NCI-H446 (cell line): ENCODE measurements at places on chromosomes 2 and 18.

DNA sequence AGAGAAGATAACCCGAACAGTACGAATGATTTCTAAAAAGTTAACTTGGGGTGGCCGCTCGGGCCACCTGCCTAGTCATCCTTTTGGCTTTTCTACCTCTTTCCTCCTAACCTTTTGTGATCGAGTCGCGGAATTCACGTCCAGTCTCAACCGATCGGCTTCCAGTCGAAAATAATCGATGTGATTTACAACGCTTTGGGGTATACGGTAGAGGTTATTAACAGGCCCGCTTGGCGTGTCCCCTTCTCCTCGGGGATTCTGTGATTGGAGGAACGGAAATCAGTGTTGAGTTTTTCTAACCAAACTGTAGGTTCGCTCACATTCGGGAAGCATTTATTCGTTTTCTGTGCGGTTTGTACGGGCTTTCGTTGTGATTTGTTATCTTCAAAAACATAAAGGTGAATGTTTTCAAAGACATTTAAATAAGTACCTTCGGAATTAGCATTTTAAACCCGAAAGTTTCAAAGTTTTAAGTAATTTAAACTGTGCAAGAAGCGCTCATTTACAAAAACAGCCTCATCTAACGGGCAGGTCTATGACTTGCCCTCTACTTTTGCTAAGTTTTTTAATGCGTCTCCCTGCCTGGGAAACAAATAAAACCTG is 588 bp upstream of the FOXI3 start:
- no peak for DNase-seq

- no peak for DNase-seq
Measured at GRCh38 chr2:157376041-157376440, 50.4 kb upstream of the ERMN start.

- DNase-seq, result no peak
Measured at GRCh38 chr2:234438305-234438977, 58.4 kb downstream of the ARL4C start.

- DNase-seq, result no peak
Measured at GRCh38 chr2:160737247-160737646, 243.6 kb upstream of the RBMS1 start.

- DNase-seq, result no peak
Measured at GRCh38 chr2:147398301-147398700, 446.5 kb upstream of the ACVR2A start.

GRCh38 chr2:15649561-15650255 is 58.0 kb downstream of the DDX1 start:
- no peak for DNase-seq

DNA sequence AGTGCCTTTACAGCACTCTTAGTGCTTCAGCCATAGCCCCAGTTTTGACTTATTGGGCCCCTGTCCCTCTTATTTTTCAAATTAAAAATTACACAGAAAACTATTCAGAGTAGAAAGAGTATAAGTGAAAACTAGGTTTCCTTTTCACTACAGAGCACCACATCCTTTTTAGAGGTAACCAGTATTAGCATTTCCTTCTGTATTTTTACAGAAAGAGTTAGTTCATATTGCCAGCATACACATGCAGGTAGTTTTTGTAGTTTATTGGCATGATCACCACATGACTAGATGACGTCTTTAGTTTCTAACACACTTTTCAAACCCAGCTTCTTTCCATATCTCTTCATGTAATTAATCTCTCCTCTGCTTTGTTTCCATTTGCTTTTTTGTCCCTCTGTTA is 66.4 kb downstream of the UBE2E3 start:
- no peak for DNase-seq

- DNase-seq, result no peak
Measured at GRCh38 chr2:15182275-15182674, 378.9 kb downstream of the NBAS start.

- no peak for DNase-seq
Measured at GRCh38 chr2:138713504-138713903, 66.7 kb downstream of the NXPH2 start.

- no peak for DNase-seq
Measured at GRCh38 chr2:190181123-190181669, 118.7 kb upstream of the MSTN start.

DNA sequence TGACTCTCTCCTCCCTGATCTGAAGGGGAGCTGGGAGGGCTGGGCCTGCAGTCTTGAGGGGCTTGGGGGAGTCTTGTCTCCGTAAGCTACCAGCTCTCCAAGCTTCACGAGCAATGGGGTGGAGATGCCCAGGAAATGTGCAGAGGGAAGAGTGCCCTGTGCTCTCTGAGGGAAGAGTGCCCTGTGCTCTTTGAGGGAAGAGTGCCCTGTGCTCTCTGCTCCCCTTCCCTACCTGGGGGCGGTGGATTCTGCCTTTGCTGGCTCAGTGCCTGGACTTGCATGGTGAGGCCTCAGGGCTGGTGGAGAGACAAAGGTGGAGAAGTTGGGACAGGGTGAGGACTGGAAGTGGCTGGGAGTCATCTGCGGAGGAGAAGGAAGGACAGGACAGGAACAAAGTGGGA is 72.7 kb downstream of the TWIST2 start:
- DNase-seq, result no peak

DNA sequence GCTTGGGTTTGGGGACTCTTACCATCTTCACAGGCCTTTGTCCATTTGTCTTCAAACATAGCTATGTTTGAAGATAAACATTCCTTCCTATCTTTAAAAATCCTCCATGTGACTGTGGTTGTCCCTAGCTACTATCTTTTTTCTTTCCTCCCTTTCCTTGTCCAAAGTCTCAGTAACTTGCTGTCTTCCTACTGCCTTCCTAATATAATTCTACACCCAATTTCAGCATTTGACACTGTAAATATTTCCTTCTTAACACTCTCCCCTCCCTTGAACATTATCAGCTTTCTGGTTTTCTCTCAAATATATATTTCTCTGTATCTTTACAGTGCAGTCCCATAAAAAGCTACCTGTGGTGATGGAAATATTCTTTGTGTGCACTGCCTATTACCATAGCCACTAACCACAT is 5.3 kb upstream of the SP3 start:
- DNase-seq, result no peak

- DNase-seq, result no peak
Measured at GRCh38 chr2:37125416-37125815, 31.4 kb downstream of the EIF2AK2 start.

- no peak for DNase-seq
Measured at GRCh38 chr2:158495175-158495574, 38.4 kb downstream of the PKP4 start.

DNA sequence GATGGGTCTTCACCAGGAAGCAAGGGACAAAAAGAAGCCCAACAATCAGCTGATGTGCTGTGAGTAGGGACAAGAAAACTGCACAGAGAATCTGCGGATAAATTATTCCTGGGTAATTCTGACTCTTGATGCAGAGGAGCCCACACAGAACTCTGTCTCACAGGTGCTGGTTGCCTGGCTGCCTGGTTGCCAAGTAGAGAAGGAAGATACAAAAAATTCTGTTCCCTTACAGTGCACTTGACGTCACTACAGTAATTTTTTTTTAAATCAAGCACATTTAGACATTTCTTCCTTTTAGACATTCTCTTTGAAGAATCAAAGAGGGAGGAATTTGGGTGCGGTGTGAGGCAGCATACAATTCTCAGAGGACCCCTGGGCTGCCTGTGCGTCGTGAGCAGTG is 152.1 kb upstream of the SIX3 start:
- DNase-seq, result no peak

- peak; percentile 70 for DNase-seq
Measured at GRCh38 chr2:23524261-23524706, 139.3 kb downstream of the KLHL29 start.

DNA sequence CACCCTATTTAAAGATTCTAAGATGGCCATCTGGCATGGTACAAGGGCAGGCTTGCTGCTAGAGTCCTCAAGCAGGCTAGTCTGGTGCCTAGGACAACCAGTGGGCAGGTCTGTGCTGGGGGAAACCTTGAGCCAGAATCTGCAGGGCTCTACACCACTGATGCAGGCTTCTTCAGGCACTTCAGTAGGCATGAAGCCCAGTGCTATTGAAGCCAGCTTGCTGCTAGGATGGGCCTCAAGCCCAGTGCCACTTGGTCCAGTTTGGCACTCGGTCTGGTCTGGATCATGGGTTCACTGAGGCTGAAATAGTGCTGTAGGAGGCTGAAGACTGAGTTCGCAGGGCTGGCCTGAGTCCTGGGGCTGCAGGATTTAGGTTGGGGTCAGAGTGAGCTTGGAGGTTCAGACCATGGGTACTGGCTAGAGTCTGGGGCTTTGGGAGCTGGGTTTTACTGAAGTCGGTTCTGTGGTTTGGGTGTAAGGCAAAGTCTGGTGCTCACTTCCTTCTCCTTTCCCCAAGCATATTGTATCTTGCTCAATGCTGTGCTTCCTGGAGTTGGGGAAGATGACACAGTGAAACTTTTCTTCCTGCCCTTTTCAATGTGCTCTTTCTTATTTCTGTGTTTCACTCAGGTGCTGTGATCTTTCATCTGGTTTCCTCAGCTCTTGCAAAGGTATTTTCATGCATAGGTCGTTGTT is 41.2 kb downstream of the SP100 start:
- DNase-seq, result no peak

DNA sequence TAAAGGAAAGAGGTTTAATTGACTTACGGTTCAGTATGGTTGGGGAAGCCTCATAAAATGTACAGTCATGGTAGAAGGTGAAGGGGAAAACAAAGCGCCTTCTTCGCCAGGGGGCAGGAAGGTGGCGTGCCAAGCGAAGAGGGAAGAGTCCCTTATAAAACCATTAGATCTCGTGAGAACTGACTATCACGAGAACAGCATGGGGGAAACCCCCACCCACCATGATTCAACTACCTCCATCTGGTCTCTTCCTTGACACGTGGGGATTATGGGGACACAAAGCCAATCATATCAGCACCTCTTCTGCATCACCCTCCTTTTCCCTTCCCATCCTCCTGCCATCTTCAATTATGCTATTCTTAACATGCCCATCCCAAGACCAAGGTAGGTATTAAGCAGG is 29.9 kb upstream of the TANK start:
- no peak for DNase-seq

- DNase-seq, result peak; percentile 67
Measured at GRCh38 chr2:104378853-104379374, 475.0 kb upstream of the POU3F3 start.

DNA sequence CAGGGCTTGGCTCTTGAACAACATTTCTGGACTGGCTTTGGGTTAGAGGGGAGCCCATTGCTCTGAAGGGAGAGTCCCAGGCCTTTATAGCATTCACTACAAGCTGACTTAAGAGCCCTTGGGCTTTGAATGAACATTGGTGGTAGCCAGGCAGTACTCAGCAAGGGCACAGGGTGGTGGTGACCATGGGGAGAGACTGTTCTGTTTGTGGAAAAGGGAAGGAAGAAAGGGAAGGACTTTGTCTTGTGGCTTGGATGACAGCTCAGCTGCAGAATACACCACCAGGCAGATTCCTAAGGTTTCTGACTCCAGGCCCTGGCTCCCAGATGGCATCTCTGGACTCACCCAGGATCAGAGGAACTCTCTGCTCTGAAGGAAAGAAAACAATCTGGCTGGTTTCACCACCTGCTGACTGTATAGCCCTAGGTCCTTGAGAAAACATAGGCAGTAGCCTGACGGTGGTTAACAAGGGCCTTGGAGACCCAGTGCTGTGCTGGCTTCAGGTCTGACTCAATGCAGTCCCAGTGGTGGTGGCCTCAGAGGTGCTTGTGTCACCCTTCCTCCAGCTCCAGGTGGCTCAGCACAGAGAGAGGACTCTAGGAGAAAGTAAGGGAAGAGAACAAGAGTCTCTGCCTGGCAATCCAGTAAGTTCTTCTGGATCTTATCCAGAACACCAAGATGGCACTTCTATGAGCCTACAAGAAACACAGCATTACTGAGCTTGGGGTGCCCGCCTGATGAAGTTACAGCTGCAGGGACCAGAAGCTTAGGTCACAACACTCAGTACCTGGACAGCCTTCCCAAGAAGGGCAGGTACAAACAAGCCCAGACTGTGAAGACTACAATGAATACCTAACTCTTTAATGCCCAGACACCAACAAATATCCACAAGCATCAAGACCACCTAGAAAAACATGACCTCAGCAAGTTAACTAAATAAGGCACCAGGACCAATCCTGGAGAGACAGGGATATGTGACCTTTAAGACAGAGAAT is 16.4 kb upstream of the ABCB11 start:
- no peak for DNase-seq

- DNase-seq, result peak; percentile 12
Measured at GRCh38 chr2:235087832-235088495, 136.1 kb downstream of the SH3BP4 start.

GRCh38 chr18:26853401-26853800 is 12.1 kb downstream of the AQP4 start:
- DNase-seq, result no peak

GRCh38 chr2:135245071-135245470 is 193.0 kb downstream of the RAB3GAP1 start:
- DNase-seq, result no peak

- DNase-seq, result no peak
Measured at GRCh38 chr2:241352227-241352626, 3.9 kb upstream of the FARP2 start.

GRCh38 chr2:196630531-196630930 is 9.0 kb upstream of the CCDC150 start:
- no peak for DNase-seq

GRCh38 chr2:181955010-181955409 is 30.6 kb upstream of the PPP1R1C start:
- no peak for DNase-seq

DNA sequence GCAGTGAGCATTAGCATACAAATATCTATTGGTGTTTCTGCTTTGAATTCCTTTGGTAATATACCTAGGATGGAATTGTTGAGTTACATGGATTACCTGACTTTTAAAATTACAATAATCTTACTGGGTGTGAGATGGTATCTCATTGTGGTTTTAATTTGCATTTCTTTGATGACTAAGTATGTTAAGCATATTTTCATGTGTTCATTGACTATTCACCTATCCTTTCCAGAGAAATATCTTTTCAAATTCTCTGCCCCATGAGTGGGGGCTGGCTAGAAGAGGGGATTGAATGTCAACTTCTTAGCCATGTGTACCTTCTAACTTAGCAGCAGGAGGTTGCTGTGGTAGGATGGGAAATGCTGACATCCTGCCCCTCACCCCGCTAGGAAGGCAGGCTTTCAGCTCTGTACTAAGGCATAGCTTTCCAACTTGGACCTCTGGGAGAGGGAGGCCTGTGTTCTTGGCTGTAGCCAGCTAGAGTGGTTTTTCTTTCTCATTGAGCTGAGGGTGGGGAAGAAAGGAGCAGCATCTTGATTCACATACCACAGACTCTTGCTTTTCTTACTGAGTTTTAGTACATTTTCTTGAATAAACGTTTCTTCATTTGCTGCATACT is 63.3 kb upstream of the TTC27 start:
- no peak for DNase-seq

- no peak for DNase-seq
Measured at GRCh38 chr2:222424729-222425671, 657 bp downstream of the SGPP2 start.

GRCh38 chr18:32868406-32868805 is 95.6 kb upstream of the KLHL14 start:
- no peak for DNase-seq

DNA sequence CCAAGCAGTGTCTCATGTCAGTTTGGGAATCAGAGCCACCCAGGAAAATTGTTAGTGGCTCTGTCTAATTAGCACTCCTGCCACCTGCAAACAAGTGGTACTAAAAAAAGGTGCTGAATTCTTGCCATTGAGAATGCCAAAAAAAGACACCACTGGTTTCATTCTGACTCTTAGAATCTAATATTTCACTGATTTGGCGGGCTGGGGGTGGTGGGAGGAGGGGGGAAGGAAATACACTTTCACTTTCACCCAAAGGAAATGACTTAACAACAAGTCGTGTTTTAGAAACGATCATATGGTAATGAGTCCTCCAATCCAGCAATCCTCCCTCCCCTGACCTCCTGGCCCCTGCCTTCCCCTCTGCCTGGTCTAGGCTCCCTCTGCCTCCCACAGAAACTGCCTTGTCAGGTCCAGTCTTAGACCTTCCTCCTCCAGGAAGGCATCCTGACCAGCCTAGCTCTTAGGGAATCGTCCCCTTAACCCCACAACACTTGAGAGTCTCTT is 4.4 kb upstream of the KLHL29 start:
- DNase-seq, result no peak
